ENCODE measurements at places on chromosomes 4 and X.

GRCh38 chr4:36067116-36067515, 177.2 kb downstream of the ARAP2 start:
- DNase-seq: no peak

DNA sequence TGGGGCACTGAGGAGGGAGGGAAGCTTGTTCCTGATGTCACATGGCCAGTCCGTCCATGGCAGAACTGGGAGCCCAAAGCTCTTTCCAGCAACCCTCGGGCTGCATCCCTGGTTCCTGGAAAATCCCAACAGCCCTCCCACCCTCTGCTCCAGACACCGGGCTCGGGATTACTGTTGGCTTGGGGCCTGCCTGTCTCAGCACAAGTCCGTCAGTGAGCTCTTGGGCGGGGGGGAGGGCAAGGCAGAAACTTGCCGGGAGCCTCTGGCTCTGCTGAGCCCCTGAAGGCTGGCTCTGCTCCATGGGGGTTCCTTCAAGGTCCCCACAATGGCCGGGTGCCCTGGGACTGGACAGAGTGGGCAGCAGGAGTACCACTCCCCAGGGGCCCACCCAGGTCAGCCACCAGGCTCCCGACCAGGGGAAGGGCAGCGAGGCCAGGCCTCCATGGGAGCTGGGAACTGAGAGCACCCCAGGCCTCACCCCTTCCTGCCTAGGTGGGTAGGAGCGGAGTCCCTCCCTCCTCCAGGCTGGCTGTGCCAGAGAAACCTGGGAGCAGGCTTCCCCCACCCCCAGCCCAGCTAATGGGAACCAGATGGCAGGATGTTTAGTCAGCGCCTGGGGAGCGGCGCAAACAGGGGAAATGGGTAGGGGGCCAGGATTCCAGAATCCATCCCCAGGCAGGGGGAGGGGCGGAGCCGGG, 6.4 kb upstream of the HAUS7 start:
- DNase-seq: no peak

- no peak for DNase-seq
These were observed 84.9 kb downstream of the CBLL2 start for GRCh38 chrX:22357621-22358020.

DNA sequence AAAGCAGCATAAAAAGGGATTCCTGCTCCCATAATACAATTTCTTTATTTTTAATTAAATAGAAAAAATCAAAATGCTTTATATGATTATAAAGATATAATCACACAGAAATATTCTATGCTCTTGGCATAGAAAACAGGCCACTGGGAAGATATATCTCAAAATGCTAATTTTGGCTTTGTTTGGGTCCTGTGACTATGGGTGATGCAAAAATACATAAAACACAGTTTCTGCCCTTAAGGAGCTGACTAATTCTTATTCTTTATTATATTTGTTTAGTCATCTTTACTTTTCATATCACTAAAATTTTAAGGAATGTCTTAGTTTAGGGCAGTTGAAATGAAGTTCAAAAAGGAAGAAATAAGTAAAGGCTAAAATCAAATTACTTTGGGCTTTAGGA, 7.0 kb upstream of the BMP3 start:
- DNase-seq: no peak

GRCh38 chr4:119984996-119985395, 81.7 kb downstream of the MAD2L1 start:
- no peak for DNase-seq

DNA sequence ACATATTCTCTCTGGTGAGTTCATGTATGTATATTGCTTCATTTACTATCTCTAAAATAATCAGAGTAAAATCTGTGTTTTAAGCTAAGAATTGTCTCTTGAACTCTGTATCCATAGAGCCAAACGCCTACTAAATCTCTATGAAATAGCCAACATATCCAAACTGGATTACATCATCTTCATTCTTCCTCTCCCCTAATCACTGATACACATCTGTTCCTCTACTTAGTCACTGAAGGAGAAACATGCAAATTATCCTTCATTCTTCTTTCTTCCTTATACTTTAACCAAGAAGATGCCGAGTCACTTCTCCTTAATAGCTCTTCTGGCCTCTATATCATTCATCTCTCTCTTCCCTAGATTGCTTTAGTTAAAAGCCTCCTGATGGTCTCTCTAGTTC, 630.4 kb upstream of the FTHL17 start:
- DNase-seq: no peak

DNA sequence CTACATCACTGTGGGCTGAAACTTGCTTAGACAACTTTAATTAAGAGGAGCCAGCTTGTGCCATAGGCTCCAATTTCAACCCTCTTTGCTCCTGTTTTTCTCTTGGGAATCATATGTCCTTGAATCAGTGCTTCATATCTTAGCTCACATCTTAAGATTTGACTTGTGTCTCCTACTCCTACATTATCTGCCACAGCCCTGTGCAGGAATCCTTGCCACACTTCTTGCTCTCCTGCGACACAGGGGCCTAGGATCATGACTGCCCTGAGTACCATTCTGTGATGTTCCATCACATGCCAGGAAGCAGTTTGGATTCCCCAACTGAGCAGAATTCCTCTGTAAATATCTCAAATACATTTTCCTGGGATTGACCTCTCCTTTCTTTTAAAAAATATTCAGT, 36.4 kb downstream of the ARSJ start:
- no peak for DNase-seq

- DNase-seq: no peak
These were observed 637.2 kb upstream of the CPEB2 start for GRCh38 chr4:14364953-14365536.

DNA sequence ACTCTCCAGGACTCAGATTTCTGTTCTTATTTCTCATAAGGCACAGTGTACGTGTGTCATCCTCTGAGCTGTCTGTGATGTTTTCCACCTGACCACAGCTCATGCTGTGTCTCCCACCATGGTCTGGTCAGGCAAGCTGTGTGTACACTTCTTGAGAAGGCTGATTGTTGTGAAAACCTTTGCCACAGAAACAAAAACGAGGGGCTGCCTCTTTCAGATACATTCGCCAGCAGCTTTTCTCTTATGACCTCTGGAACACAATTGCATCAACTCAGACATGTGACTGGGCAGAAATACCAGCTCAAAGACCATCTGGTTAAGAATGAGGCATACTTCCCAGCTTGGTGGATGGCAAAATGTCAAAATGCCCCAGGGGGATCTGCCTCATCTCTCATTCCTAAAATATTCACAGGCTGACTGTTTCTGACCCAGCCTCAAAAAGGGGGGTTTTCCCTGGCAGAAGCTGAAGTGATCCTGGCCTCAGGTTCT, 46.1 kb downstream of the PGRMC2 start:
- no peak for DNase-seq

- no peak for DNase-seq
These were observed 87.4 kb upstream of the ETNPPL start for GRCh38 chr4:108850219-108850649.

- DNase-seq: no peak
These were observed 116.7 kb downstream of the HMX1 start for GRCh38 chr4:8754634-8755589.

DNA sequence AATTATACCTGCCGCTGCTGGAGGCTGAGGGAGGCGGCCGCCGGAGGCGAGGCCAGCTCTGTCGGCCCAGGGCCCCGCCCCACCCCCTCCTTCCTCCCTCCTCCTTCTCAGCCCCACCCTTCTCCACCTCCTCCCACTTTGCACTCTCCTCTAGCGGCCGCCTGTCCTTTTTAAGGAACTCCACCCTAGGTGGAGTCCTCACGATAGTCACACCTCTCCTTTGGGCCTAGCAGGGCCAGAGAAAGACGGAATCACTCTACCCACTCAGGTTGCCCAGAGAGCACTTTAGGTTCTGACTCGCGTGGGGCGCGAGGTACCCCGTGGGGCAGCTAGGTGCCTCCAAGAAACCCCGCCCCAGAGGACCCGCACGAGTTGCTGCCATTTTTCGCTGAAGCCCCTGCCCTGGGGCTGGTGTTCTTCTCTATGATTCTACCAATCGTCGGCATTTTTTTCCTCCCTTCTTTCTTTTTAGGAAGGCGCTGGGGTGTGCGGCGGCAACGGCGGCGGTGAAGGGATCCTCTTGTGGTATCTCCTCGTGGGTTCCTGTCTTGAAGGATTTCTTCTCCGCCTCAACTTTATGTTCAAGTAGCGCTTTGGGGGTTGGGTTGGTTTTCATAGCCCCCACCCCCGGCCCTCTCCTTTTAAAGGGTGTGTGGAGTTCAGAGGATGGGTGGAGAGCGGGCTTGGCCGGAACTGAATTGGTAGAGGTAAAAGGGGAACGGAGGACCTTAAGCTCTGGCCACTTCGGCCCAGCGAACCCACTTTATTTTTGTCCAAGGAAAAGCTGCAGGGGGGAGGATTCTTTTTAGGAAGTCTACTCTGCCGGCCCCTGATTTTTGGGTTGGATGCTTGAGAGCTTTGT, at the start of gene KLF8:
Gene KLF8 (plus strand): TSS at position 136 of the 862 bp plus-strand sequence. CDS start 979 bp downstream, outside the sequence.
- DNase-seq: no peak

DNA sequence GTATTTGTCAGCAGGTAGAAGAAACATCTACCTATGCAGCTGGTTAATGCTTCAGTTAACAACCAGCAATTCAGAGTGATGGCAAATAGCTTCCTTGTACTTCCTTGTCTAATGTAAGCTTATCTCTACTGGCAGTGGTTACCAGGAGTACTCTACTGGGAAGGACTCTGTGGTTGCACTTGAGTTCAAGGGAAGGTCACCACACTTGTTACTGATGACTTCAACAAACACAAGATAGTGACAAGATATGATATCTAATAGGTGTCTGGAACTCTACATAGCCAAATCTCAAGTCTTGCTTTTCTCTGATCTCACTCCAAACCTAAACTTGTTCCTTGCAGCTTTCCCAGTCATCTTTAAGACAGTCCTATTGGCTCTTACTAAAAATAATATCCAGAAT, 1644.9 kb upstream of the TENM3 start:
- no peak for DNase-seq

DNA sequence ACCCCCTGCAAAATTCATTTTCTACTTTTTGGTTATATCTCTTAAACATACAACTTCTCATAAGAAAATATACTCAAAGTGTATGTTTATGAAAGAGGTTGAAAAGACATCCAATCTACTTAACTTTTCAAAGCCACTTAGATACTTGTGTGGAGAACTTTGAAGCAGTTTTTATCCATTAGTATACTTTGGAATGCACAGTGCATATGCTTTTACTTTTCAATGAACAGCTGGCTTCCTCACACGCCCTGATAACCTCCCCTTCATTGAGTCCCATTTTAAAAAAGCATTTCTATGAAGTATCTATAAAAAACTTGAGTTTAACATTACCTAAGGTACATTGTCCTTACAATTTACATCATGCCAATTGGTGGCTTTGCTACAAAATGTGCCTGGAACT, 73.8 kb downstream of the VEGFC start:
- no peak for DNase-seq

GRCh38 chr4:180953572-180953971, 1289.6 kb upstream of the TENM3 start:
- DNase-seq: no peak

DNA sequence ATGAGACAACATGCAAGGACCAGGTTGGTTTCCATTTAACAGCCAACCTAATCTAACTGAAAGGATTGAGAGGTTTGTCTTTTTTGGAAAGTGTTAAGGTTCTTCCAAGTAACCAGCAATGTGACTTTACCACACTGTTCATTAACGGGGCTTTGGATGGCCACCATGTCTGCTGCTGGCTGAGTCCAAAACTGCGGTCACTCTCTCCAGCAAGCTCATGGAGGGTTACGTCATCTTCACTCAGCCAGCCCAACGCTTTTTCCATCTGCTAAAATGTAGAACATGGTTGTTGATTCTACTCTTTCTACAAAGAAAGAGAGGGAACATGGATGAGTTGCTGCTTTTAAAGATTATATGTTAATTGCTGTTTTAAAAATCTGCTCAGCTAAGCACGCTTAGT, 11.0 kb downstream of the PKD2 start:
- DNase-seq: no peak

- DNase-seq: no peak
These were observed at the start of gene ASB9 for GRCh38 chrX:15269618-15270521. Gene ASB9, minus strand, starts transcription at chrX:15270083. Its CDS starts 209 bp downstream, at chrX:15269874.
